Hepatocyte (in vitro differentiated cells): ENCODE measurements at places on chromosomes 3 and 15. TPM values are rescaled to one million over a fixed set of nuclear protein-coding genes. Genes with fewer than 3 reads are reported as not detected.

DNA sequence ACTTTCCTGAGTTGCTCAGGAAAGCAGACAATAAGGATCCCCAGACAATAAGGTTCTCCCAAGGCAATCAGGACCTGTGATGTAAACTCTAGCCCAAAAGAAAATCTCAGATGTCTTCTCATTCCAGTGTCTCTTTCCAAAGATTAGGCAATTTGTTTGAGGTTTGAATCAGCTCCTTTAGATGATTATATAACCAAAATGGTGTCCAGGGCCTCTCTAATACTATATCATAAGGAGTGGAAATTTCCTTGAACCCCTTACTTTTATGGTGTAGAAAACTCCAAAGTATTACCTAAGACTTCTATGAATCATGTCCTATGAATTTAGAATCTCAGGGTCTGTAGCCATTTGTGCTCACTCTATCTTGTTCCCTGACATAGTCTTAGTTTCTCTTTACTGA is 65.9 kb downstream of the GPR176 start:
- H3K4me3 ChIP-seq, result no peak overlapping the region
- DNase-seq, result no peak
- H3K27ac ChIP-seq, result no peak overlapping the region
- no peaks in the 10 kb centered on the region for H3K27me3 ChIP-seq

DNA sequence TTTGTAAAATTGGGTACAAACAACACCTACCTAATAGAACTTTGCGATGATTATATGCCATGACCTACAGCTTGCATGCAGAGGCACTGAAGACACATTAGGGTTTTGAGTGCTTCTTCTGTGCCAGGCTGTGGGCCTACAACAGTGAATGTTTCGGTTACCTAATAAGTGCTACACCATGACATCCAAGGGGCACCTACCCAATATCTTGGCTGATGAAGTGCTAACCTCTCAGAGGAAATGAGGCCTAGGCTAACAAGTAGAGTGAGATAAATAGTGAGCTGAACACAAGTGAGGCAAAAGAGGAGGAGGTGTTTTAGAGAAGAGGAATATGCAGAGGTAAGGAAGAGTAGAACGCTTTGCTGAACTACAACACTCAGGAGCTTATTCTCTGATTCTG is 12.2 kb upstream of the RASGRP1 start:
- H3K27me3 ChIP-seq, result no peaks in the 10 kb centered on the region
- no peaks in the 10 kb centered on the region for H3K36me3 ChIP-seq
- no peaks in the 10 kb centered on the region for H3K4me1 ChIP-seq

DNA sequence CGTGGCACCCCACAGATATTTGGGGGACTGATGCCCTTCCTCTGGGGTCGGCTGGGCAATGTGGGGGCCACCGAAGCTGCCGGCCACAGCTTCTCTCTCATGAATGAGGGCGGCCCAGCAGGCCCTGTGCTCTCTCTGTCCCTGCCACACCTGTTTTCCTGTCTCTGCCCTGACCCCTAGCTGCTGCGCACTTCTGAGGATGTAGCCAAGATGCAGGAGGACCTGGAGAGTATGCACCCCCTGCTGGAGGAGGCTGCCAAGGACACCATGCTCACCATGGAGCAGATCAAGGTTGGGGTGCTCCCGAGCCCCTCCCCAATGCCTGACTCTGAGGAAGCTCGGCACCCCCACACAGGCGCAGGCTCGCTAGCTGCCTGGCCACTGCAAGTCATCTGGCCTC is 59.7 kb downstream of the SEMA3G start:
- H3K27me3 ChIP-seq, result no peaks in the 10 kb centered on the region
- no peaks in the 10 kb centered on the region for H3K4me1 ChIP-seq
- DNase-seq, result peak; percentile 70
- no peaks in the 10 kb centered on the region for H3K36me3 ChIP-seq

The GPR160 gene
- polyA plus RNA-seq, result 39.8 and 52.2 TPM in 2 replicates

DNA sequence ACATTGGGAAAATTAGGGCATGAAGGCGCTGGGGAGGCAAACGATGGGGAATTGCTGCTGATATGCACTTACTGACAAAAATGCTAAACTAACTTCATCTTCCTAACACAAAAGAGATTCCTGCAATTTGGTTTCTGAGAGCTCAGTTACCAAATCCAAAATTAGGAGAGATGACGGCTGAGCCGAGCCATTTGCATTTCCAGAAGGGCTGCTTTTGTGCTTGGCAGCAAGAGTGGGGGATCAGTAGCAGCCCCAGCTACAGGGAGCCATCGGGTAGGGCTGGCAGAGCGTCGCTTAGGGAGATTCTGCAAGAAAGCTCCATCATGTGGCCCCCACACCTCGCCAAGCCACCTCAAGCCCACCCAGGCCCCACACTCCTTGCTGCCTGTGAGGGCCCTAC is 16.1 kb upstream of the DUSP7 start:
- no peak overlapping the region for H3K27ac ChIP-seq
- H3K4me3 ChIP-seq, result no peak overlapping the region
- no peaks in the 10 kb centered on the region for H3K36me3 ChIP-seq
- H3K27me3 ChIP-seq, result no peaks in the 10 kb centered on the region
- DNase-seq, result no peak
- H3K4me1 ChIP-seq, result peaks cover 31% of the 10 kb centered on the region

- H3K27ac ChIP-seq, result no peak overlapping the region
- no peaks in the 10 kb centered on the region for H3K27me3 ChIP-seq
- DNase-seq, result no peak
- no peak overlapping the region for H3K4me3 ChIP-seq
These were observed 122.6 kb upstream of the SMAD3 start for GRCh38 chr15:66942649-66943390.

- H3K36me3 ChIP-seq, result no peaks in the 10 kb centered on the region
- DNase-seq, result no peak
- H3K4me3 ChIP-seq, result no peak overlapping the region
- H3K27ac ChIP-seq, result no peak overlapping the region
These were observed 476.9 kb upstream of the PROK2 start for GRCh38 chr3:72261566-72262564.
